Cardiac muscle cell (in vitro differentiated cells and primary cell): ENCODE measurements at places on chromosomes 3 and 15. TPM values are rescaled to one million over a fixed set of nuclear protein-coding genes. Genes with fewer than 3 reads are reported as not detected.

Gene CTNNB1
- total RNA-seq: 554 and 574 TPM in 2 replicates

Gene TGM4
- not detected in 2 replicates for total RNA-seq

Gene SAMD7
- total RNA-seq: not detected in 2 replicates

DNA sequence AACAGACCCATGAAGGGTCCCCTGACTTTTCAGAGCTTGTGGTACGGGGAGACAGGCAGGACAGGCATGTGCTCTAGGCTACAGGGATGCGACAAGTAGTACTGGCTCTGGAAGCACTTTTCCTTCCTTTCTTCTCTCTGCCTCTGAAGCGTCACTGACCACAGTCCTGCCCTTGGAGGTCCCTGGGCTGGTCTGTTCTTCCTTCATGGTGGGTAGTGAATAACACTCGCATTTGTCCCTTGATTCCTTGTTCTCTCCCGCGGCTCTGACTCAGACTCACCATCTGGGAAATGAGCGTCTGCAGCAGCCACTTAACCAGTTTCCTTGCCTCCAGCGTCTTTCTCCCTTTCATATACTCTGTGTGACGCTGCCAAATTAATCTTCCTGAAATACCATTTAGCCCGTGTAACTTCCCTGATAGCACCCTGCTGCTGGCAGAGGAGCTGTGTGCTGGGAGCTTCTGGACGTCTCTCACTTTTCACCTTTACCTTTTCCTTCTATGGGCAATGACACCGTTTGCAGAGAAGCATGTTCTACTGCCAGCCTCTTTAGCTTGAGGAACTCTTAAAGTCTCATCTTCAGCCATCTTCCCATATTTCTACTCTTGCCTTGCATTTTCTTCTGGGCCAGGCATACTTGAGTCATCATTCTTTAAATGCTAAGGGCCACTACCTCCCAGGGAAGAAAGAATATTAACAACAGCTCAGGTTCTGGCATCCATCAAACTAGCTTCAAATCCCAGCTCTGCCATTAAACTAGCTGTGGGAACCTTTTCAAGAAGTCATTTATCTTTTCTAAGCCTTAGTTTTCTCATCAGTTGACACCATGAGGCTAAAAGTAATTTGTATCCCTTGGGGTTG is 33.6 kb downstream of the TMEM45A start:
- DNase-seq: peak; percentile 21

DNA sequence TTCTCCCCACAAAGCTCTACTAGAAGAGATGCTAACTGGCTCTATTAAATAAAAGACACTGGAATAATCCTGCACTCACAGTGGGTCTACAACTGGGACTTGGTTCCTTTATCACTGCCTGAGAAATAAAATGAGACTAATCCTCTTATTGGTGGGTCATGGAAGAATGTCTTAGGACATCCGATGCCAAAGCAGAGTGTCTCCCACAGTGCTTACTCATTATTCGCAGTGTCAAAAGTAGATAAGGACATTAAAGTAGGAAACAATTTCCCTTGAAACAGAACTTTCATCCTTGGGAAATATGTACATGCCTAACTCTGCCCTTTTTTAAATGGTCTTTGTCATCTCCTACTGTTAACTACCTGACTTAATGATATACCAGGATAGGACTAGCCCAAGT is 71.5 kb downstream of the GSK3B start:
- no peak for DNase-seq

Gene ZXDC
- total RNA-seq: 34.3 and 56.3 TPM in 2 replicates

GRCh38 chr3:31291818-31292217 is 240.9 kb upstream of the STT3B start:
- no peak for DNase-seq

GRCh38 chr3:26078539-26078938 is 288.6 kb downstream of the OXSM start:
- no peak for DNase-seq

Gene CHRFAM7A
- total RNA-seq: 2.0 and 18.6 TPM in 2 replicates

Gene DTWD1
- 6.7 and 10.6 TPM in 2 replicates for total RNA-seq

DNA sequence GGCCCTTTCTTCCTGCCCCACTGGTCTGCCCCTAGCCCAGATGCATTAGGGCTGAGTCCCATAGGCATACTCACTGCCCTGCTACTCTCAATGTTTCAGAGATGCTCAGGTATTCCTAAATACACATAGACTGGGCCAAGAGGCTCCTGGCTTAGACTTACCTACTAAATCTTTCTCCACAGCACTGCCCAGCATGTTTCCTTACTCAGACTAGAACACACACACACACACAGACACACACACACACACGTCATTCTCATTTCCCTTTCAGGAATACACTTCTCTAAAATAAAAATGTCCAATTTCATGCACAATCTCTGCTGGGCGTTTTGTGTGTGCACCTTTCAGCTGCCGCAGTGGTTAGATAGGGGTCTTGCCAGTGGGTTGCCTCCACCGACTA is 175.7 kb downstream of the FAM43A start:
- DNase-seq: no peak

DNA sequence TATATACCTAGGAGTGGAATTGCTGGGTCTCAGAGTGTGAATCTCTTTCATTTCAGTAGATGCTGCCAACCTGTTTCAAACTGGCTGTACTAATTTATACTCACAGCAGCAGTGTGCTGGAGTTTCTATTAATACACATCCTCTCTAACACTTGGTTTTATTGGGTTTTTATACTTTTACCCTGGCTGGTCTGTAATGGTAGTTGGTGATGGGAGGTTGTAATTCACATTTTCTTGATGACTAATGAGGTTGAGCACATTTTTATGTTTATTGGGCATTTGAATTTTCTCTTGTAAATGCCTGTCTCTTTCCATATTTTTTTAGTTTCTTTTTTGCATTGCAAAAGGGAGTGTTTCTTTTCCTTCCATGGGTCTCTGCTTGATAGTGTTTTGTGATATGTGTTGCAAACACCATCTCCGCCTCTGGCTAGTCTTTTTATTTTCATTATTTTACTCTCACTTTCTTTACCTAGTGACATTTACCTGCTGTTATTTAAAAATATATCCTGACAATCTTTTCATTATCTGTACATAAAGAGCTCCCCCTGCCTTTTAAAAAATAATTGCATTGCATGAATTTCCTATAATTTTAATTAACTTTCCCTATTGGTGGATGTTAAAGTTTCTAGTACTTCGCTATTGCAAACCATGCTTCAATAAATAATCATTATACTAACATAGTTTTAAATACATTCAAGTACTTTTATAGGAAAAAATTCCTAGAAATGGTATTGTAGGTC is 49.0 kb upstream of the GCNT3 start:
- no peak for DNase-seq

DNA sequence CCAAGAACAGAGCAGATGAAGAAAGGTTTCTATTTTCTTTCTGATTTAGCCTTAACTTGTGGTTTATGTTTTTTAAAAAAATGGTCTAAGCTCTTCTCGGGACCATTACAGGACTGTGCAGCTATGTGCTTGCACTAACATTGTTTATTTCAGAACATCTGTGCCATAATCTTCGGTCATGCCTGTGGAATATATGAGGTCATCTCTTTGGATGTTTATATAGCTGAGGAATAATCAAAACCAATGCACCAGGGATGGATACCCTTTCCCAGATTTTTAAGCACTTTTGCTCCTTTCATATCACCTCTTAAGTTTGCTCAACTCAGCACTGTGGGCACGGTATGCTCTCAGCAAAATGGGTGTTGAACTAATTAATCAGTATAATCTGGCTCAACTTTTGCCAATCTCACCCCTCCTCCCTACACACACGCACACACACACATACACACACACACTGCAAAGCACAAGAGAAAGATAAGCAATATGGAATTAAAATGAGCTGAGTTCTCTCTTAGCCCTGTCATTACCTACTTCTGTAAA is 268.5 kb upstream of the TMC3 start:
- no peak for DNase-seq
